ENCODE measurements at places on chromosomes 6 and 20.

DNA sequence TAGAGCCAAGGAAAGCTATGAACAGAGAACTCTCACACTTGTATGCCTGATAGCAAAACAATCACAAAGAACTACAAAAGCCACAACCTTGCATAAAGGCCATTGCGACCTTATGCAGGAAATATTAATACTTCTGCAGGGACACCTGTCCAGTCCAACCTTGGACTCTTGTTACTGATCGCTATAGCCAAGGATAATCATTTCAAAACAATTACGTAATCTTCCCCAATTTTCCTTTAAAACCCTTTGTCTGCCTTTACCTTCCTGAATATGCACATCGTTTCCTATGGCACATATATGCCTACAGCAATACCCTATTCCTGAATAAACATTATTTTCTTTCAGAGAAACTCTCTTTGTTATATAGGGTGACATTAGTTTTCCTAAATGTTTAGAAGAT is 22.8 kb downstream of the PPIL6 start:
- no peak for DNase-seq

DNA sequence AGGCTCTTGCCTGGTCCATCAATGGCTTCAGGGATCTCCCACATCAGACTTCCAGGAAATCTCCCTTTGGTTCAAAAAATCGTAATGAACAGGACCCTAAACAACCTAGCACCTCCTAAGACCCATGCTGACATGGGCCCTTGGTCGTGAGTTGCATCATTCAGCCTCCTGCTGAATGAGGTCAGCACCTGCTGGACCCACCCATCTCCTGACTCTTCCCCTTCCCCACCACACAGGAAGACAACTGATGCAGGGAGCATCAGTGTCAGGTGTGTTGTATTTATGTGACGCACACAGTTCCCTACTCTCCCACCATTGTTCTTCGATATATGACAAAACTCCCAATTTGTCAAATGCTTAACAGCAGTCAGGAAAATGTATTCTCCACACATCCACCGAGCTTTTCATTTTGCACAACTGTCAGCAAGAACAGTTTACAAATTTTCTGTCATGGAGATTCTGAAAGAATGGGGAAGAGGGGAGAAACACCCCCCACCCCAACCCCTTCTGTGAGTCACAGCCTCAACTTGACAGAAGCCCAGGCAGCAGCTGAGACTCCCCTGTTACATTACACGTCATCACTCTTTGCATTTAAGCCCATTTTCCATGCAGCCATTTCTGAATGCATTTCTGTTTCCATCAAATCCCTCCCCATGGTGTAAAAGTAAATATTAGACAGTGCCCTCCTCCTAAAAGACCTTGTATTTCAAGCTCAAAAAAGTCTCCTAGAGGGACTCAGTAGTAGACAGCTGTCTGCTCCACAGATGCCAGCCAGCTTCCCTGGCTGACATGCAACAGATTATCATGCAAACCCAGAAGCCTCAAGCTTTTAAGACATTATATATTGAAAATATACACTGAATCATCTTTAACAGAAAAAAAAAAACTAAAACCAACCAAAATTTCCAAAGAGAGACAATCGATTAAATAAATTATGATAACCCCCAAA is 577.5 kb downstream of the PTPRT start:
- DNase-seq = no peak

- no peak for DNase-seq
Measured at GRCh38 chr6:72740135-72740534, 118.3 kb downstream of the KCNQ5 start.

DNA sequence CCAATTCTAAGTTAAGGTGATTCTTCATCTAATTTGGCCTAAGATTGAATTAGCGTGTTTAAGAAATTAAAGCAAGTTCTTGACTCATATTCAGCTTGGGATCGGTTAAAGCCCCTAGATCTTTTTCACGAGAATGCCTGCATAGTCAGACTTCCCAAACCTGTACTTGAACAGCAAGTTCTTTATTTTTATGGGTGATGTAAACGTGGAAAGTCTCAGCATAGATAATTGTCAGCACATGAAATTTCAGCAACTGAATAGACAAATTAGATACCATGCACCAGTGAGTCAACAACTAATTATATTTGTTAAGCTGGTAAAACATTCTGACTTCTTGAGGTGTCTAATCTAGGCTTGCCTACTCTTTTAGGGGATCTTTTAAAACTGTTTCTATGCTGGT is 183.1 kb upstream of the TNFAIP3 start:
- no peak for DNase-seq

DNA sequence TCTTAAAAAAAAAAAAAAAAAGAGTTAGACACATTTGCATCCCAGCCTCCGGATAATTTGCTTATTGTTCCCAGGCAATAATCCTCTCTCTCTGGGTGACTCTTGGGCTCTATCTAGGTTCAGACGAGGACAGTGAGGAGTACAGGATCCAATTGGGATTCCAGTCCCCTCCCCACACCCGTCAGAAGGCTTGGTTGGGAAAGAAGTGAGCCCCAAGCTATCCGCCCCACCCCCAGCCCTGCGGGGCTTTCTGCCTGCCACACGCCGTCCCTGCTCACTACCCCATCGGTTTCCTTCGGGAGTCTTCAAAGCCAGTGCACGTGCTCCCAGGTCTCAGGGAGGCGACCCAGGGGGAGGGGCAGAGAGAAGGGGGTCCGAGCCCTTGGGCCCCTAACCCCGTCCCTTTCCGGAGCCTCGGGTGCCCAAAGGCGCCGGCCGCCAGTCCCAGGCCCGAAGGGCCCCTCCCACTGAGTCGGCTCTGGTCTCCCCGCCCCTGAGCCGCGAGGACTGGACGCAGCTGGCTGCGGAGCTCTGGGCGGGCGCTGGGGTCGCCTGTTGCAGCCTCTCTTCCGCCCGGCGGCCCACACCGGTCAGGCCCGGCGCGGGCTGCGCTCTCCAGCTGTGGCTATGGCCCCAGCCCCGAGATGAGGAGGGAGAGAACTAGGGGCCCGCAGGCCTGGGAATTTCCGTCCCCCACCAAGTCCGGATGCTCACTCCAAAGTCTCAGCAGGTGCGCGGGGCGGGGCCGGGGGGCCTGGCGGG is 2.5 kb downstream of the MYMX start:
- DNase-seq = peak; percentile 24

GRCh38 chr20:58584881-58585752 is 66.0 kb upstream of the STX16 start:
- no peak for DNase-seq

GRCh38 chr20:33423141-33423834 is 20.3 kb downstream of the SNTA1 start:
- DNase-seq = no peak

DNA sequence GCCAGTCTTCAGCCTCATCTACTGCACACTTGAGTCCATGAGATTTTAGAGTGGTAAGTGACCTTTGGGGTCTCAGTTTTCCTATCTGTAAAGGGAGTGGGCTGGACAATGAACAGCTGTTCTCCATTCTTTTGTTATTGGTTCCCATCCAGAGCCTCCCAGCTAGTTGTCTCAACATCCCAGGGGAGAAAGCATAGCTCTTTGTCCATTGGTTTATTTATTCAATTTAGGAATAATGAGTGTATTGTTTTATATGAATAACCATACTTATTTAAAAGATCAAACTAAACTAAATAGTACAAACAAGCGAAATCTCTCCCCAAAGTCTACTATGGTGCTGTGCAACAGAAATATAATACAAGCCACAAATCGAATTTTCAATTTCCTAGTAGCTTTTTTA is 13.7 kb downstream of the PIGT start:
- DNase-seq = no peak

GRCh38 chr6:166589786-166590574 is 3.5 kb upstream of the RAMACL start:
- no peak for DNase-seq

GRCh38 chr6:87907521-87907920 is 140.1 kb upstream of the SPACA1 start:
- no peak for DNase-seq

GRCh38 chr20:24783631-24784492 is 165.2 kb upstream of the CST7 start:
- DNase-seq = no peak

DNA sequence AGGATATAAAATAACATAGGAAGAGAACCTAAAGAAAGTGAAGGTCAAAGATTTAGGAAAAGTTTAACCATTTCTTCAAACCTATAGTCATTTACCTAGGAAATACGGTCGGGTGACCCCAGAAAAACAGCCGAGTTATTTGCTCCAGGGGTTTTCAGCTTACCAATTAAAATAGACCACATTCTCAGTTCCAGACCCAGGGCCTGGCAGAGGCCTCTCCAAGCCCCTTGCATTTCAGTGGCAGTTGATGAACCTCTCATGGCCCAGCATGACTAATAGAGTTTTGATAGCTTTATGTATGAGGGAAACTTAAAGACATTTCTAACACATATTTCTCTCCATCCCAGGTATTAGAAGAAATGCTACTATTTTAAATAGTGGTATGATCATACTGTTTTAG is 113.5 kb downstream of the OGFRL1 start:
- DNase-seq = no peak

- no peak for DNase-seq
Measured at GRCh38 chr6:152984513-152984872, 1.7 kb upstream of the FBXO5 start.

- DNase-seq = no peak
Measured at GRCh38 chr6:25138934-25139415, 140.2 kb upstream of the CARMIL1 start.

- DNase-seq = no peak
Measured at GRCh38 chr20:19758501-19759331, 658 bp downstream of the RIN2 start.

- no peak for DNase-seq
Measured at GRCh38 chr20:64130876-64131275, 23.5 kb upstream of the NPBWR2 start.

- DNase-seq = peak; percentile 65
Measured at GRCh38 chr6:19836799-19837510, at the start of gene ID4. ID4 (plus strand) TSS chr6:19837370; CDS start chr6:19837755, 385 bp downstream.

DNA sequence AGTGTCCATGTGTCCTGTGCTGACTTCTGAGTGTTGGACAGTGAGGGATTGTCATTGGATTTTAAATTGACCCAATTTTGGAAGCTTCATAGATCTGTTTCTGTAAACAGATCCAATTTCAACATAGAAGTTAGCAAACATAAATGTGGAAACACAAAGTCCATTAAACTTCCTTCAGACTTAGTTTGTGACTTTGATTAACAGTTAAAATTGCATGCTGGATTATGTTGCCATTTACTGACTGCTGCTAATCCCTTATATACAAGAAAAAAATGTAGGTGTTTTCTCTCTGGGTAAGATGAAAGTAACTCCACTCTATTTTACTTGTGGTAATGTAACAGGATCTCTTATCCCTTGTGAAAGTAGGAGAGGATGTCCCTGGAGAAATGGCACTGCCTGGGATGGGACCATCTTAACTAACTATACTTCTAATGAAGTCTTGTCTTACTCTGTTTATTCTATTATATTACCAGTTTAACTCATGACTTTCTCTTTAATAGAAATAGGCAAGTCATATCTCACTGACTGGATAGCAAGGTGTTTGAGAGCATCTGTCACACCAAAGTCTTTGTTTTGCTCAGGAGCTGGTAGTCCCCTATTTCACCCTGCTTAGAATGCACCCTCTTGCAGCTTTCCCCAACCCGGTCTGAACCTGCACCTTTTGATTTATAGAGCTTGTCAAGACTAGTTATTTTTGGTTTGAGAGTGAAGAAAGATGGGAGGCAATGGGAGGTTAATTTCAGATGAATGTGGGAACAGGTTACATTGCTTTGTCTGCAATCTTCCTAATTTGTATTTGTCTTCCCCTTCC is 7.2 kb downstream of the TPX2 start:
- DNase-seq = no peak

DNA sequence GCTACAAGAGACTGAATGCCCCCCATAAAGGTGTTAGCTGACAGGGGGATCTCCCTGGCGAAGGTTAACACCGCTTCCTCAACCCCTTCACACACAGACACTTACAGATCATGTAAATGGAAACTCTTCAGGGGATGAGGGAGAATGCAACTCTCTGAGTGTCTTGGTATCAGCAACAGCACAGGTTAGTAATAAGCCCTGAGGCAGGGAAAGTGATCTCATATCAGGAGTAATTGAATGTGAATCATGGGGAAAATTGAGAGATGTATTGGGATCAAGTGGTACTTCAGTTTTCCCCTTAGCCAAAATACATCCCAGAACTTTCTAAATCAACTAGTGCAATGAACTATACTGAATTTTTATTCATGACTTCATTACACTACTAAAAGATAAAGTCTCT is 23.8 kb downstream of the OR2J3 start:
- no peak for DNase-seq

GRCh38 chr6:133594652-133595110 is 294.2 kb upstream of the TCF21 start:
- DNase-seq = no peak

DNA sequence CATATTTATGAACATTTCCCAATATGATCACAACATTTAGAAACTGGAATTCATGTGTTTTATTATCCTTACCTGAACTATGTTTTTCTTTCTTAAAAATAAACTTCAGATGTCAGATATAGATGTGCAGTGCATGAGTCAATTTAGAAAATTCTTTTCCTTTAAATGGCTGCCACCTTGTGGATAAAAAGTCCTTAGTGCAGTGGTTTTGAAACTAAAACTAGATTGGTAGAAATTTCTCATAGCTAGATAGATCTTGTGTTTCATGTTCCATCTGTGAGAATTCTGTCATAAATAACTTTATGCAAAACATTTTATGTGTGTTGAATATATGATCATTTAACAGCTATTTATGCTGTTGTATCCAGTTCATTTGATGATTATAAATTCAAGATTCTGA is 134.9 kb downstream of the KLHL32 start:
- DNase-seq = no peak

DNA sequence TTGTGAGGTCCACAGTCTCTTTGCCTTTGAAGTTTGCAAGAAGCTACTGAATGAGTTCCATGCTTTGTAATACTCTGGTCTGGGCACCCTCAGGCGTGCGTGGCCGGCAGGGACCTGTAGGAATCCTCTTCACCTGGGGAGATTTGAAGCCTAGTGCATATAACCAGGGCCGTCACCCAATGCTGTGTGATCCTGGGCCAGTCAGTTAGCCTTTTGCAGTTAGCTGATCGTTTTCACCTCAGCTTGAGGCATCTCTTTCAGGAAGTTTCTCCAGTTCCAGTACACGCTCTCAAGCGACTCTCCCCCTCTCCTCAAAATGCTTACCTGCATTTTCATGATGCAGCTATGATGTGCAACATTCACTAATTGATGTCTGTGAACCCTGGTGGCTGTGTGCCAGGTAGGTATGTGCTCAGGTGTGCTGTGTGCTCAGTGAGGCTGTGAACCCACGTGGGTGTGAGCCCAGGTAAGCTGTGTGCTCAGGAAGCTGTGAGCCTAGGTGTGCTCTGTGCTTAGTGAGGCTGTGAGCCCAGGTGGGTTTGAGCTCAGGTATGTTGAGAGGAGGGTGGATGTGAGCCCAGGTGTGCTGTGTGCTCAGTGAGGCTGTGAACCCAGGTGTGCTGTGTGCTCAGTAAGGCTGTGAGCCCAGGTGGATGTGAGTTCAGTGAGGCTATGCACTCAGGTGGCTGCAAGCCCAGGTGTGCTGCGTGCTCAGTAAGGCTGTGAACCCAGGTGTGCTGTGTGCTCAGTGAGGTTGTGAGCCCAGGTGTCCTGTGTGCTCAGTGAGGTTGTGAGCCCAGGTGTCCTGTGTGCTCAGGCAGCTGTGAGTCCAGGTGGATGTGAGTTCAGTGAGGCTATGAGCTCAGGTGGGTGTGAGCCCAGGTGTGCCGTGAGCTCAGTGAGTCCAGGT is 120.4 kb downstream of the PHACTR3 start:
- no peak for DNase-seq

- DNase-seq = no peak
Measured at GRCh38 chr6:37525460-37526357, 26.0 kb upstream of the CCDC167 start.

Data from NCI-H187 (cell line).